ENCODE measurements at places on chromosomes 6 and 20.

DNA sequence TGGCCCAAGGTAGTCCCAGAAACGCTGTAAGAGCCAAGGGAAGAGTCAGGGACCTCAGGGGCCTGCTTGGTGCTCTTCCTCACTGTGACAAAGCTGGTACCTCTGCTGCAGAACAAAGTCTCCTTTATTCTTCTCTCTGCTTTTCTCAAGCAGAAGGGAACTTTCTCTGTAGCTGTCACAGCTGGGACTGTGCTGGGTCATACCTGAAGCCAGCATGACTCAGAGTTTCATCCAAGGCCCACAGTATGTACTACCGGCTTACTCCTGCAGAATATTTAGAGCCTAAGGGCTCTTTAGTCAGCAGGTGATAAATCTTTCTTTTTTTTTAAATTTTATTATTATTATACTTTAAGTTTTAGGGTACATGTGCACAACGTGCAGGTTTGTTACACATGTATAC is 183.2 kb downstream of the TINAG start:
- no peak for DNase-seq

- no peak for DNase-seq
These were observed 1.1 kb downstream of the SLC22A23 start for GRCh38 chr6:3455569-3456394.

DNA sequence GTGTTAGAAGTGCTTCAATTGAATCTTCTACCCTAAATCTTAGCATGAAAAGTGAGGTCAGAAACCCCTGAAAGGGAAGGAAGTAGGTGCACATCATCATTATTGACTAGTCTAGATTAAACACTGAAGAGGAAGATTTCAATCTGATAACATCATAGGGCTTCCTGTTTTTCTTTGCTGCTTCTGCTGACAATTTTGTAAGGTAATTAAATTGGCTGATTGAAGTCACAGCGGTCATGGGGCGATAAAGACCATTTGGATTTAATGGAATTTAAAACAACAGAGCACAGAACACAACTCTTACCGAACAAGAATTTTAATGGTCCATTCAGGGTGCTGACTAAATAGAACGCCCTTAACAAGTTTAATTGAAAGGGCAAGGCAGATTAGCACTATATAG is 11.3 kb downstream of the GRIK2 start:
- no peak for DNase-seq

- no peak for DNase-seq
These were observed 324.3 kb upstream of the ZFP64 start for GRCh38 chr20:52515877-52516276.

GRCh38 chr6:131923356-131923755 is 27.8 kb downstream of the CCN2 start:
- DNase-seq, result no peak

- no peak for DNase-seq
These were observed 146.5 kb upstream of the ZNF217 start for GRCh38 chr20:53739799-53740785.

GRCh38 chr6:53735896-53736295 is 58.9 kb upstream of the LRRC1 start:
- peak; percentile 59 for DNase-seq

- no peak for DNase-seq
These were observed 48.7 kb upstream of the MYLIP start for GRCh38 chr6:16080204-16080603.

DNA sequence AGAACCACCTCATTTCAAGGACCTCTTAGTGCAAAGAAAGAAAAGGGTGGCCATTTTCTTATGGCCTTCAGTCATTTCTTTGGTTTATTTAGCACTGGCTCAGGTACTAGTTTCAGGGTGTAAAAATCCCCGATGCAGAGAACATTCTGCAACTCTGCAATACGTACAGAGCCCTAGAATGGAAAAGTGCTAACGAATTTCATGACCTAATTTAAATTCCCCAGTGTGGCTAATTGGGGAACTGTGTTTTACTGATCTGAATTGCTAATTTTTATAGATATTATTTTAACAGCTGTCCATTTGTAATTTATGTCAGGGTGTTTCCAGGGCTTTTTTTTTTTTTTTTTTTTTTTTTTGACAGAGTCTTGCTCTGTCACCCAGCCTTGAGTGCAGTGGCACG is 160.7 kb downstream of the UST start:
- DNase-seq, result no peak

- DNase-seq, result no peak
These were observed 525 bp downstream of the FAM229B start for GRCh38 chr6:112087916-112088315.

- no peak for DNase-seq
These were observed 68.3 kb downstream of the FHL5 start for GRCh38 chr6:96631248-96631647.

- no peak for DNase-seq
These were observed 225.2 kb downstream of the FOXC1 start for GRCh38 chr6:1834646-1835516.

DNA sequence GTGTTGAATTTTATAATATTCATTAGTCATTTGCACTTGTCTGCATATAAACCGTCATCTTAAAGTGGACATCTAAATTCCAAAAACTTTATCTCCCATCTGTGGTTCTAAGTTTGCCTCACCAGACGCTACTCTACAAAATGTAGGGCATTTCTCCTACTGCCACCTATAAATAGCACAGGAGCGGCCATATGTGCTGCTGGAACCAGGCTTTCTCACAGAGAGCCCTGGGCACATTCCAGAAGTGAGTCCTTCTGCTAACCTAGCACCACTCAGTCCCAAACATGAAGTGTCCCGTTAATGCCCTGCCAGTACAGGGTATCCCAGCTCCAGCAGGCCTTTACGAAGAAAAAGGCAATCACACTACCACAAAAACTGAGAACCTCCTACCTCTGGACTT is 153.7 kb downstream of the TMEM242 start:
- DNase-seq, result no peak

- no peak for DNase-seq
These were observed 73.7 kb downstream of the PRND start for GRCh38 chr20:4795394-4795793.

DNA sequence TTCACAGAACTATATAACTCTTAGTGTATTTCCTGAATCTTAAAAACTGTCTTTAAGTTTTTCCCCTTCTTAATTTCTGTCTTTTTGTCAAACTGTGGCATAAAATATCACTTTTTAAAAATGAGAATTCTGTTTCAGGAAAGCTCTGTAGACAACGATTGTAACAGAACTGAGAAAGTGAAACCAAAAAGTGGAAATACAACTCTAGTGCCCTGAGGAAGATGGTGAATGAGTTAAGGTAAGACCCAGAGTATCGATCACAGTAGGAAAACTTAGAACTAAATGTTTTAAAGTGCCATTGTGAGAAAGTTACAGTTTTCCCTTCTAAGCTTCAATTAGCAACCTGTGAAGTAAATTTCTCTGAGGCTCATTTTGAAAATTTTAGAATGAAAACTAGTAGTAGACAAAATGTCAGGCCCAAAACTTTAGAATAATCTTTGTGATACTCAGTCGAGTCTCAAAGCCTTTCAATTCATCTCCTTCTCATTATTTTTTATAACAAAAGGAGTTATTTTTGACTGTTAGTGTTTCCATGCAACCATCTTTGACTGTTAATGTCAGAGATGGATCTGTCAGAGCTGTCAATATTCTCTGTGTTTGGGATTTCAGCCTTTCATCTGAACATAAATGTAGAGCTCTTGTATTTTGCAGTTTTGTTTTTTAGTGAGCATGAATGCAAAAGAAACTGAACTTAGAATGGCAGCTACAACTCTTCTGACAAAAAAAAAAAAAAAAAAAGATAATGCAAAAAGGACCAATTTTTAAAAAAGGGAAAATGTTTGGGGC is 19.0 kb upstream of the TRDN start:
- no peak for DNase-seq

DNA sequence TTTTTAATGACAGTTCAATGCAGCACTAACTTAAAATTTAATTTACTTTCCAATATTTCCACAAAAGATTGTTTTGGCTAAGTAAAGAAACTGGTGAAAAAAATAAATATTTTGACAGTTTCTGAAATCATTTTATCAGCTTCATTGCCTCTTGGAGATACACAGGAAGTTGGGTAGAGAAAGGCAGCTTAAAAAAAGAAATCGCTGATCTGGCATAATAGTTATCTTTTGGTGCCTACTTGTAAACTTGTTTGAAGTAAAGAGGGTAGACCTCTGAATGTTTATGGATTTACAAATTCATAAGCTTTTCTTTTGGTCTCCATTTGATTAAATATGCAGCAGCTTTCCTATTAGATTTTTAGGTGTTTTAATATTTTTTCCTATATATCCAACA is 103.4 kb downstream of the RTN4IP1 start:
- no peak for DNase-seq
